Activated CD8-positive, alpha-beta T cell treated with anti-CD3 and anti-CD28 coated beads, Interleukin-2, amount 10 ng/mL, durations not matched to agents 7 days and 5 days (primary cell): ENCODE measurements at places on chromosomes 12 and 14. TPM values are rescaled to one million over a fixed set of nuclear protein-coding genes. Genes with fewer than 3 reads are reported as not detected.

Gene OAS2
- total RNA-seq = 237 TPM

Gene SVOP
- not detected for total RNA-seq

Gene GPR162
- total RNA-seq = 0.34 TPM

Gene CD4
- total RNA-seq = 0.90 TPM

Gene KCNA5
- not detected for total RNA-seq

Gene CCDC175
- not detected for total RNA-seq

Gene GYS2
- total RNA-seq = not detected

Gene SLC5A8
- not detected for total RNA-seq

Gene NINJ2
- total RNA-seq = 8.0 TPM

Gene TCTN2
- 2.9 TPM for total RNA-seq

Gene C12orf56
- not detected for total RNA-seq
